ENCODE measurements at places on chromosomes 1 and 21.

DNA sequence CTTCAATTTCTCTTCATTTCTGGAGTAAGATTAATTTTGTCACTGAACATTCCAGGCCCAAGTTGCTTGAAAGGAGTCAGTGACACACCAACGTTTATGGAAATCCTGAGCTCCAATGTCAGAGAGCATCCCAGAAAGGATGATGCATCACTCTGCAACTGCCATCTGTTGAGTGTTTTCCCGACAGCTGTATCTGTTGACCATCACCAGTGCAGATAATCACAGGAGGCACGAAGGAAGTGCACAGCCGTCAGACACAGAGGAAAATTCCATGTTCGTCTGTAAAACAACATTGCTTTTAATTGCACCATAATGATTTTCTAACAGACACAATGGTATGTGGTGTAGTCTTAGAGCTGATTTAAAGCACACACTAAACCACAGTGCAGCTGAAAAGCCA lies 376.7 kb upstream of the ADGRL2 start:
- peak; percentile 8 for DNase-seq

GRCh38 chr1:211035821-211036380 lies 98.0 kb downstream of the KCNH1 start:
- no peak for DNase-seq

DNA sequence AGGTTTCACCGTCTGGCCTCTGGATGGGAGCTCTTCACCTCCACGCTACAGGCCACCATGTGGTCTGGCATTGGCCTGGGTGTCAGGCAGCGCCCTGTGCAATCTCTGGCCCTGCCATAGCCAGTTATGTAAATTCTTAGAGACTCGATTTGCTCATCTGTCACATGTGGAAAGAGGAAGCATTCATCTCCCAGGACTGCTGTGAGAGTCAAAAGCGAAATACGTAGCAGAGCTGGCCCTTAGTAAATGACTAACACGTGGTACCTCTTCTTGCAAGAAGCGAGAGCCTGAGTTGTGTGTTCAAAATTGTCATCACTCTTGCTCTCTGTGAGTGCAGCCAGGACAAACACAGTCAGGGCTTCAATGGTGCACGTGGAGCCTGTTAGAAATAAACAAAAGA lies 159.0 kb upstream of the BACE2 start:
- no peak for DNase-seq

DNA sequence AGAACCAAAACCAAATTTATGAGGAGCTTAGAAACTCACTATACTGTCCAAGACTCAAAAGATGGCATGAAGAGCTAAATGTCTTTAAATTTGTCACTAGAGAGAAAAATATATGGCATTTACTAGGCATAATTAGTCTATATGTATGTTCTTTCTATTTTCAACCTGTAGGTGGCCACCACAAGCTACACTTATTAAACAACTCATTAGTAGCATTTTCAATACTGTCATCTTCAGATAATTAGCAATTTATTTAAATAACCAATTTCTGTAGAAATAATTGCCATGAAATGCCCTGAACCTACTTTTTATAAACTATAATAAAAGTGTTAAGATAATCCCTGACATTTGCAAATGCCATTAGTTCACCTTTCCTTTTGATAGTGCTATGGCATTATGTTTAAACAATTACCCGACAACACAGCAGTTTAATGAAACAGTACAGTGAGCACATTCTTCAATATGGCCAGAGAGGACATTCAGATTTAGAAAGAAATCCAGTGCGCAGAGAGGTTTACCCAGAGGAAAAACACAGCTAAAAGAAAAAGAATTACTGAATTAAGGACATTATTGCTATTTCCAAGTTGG lies 522.5 kb downstream of the PTBP2 start:
- DNase-seq: peak; percentile 29

GRCh38 chr1:97136996-97137395 lies 415.4 kb downstream of the PTBP2 start:
- DNase-seq: no peak

- DNase-seq: peak; percentile 77
Measured at GRCh38 chr1:209435654-209436566, 147.6 kb upstream of the CAMK1G start.

DNA sequence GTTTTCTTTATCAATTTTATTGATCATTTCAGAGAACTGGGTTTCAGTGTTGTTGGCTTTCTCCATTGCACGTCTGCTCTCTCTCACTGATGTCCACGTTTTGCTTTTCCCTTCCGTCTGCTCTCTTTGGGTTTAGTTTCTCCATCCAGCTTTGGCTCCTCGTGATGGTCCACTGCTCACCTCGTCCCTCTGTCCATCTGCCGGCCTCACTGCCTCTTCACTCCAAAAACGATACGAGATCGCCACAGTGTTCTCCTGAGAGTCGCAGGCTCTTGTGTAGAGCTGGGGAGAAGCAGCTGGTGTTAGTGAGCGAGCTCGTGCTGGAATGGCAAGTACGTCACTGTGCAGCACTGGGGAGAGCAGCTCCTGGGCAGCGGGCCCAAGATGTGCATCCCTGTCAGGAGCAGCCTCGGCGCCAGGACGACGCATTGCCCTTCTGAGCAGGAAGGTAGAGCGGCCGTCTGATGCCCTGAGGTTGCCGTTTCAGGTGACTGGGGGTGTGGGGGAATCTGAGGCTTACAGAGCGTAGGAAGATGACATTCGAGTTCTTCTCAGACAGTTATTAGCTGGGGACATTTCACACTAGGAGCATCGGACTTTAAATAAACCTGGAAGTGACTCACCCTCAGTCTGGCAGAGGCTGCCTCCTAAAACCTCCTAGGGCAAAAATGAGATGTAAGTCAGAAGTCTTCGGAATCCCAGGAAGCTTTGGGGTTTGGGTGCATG lies 31.4 kb upstream of the PCBP3 start:
- peak; percentile 90 for DNase-seq

GRCh38 chr1:89719502-89720306 lies 86.8 kb downstream of the LRRC8C start:
- peak; percentile 22 for DNase-seq

DNA sequence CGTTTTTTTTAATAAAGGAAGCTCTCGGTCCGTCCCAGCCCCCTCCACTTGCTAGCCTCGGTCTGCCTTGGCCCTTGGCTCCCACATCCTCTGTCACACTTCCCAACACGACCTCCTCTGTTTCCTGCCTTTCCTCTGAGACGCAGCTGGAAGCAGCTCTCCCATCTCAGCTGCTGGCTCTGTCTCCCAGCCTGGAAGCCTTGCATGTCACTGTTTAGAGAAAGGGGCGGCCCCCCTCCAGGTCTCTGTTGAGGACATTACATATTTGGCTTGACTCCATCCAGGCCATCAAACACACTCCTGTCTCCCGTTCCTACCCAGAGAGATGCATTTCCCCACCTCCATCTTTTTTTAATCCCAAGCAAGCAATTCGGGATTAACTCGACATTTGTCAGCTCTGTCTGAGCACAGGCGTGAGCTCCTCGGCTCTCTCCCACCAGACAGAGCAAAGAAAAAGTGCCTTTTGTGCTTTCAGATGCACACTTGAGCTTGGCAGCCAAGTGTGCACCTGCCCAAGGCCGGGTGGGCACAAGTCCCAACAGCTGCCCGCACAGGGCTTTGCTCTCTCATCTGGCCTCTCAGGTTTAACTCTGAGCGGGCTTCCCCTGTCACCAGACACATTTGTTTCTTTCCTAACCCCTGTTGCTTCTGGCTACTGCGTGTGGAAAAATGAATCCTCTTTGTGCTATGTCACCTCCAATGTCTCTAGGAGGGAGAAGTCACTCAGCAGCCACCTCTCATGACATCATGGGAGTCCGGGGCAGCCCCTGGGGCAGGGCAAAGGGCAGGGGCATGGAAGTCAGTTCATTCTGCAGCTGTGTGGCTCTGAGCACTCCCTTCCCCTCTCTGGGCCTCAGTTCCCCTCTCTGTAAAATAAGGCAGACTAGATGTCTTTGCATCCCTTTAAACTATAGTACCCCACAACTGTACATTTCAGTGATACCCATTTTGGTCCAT lies 108.3 kb downstream of the KCND3 start:
- DNase-seq: no peak

DNA sequence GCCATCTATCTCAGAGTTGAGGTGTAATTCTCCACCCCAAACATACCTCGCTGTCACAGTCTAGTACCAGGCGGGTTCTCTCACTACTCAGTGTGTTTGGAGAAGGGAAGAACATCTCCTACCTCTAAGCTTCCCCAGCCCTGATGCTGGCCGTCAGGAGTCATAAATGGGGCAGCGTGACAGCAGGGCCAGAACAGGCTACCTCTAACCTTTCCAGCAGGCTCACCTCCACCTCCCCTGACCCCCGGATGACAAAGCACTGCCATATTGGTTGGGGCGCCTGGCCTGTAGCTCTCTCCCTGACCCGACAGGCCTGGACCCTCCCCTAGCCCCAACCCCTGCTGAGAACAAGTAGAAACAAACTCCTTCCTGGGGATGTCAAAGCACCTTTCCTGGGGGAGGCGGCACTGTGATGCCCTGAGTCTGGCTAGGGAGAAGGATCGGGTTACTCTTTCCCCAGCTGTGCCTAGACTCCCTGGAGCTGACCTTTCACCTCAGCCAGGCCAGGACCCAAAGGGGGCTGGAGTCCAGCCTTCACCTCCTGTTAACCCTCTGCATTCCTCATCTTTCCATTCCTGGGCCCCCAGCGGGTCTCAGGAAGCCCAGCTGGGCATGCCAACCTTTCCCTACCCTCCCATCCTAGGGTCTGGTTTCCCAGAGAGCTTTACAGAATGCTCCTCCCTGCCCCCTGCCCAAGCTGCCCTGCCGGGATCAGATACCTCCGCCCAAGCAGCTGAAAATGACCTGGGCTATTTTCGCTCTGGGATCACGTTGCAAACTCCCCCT lies 34.2 kb downstream of the AHDC1 start:
- no peak for DNase-seq

- DNase-seq: no peak
Measured at GRCh38 chr1:108636876-108637275, 24.0 kb downstream of the HENMT1 start.

GRCh38 chr1:109370712-109371340 lies 26.9 kb downstream of the SORT1 start:
- DNase-seq: peak; percentile 97

GRCh38 chr21:45074048-45074817 lies at the start of gene ADARB1:
Gene ADARB1, plus strand, starts transcription at chr21:45074580. Its CDS starts 97,077 bp downstream, at chr21:45171657.
- DNase-seq: peak; percentile 56

GRCh38 chr1:235670157-235670776 lies 20.7 kb upstream of the GNG4 start:
- peak; percentile 4 for DNase-seq

DNA sequence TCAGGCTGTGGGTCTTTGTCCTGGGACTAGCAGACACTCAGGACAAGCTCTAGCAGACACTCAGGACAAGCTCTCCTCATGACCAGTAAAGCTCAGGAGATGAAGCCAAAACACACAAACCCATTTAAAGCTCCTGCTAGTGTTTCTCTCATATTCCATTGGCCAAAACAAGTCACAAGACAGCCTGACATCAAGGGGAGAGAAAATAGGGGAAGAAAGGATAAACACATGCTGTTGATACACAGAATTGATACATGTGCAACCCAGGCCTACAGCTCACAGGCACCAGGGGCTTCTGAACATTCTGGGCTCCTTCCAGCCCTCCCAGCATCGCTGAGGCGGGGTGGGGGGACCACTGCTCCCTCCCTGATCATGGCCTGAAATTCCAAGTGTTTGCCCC lies 35.3 kb downstream of the ATF3 start:
- no peak for DNase-seq

GRCh38 chr1:233735847-233736246 lies 121.9 kb downstream of the KCNK1 start:
- DNase-seq: no peak

DNA sequence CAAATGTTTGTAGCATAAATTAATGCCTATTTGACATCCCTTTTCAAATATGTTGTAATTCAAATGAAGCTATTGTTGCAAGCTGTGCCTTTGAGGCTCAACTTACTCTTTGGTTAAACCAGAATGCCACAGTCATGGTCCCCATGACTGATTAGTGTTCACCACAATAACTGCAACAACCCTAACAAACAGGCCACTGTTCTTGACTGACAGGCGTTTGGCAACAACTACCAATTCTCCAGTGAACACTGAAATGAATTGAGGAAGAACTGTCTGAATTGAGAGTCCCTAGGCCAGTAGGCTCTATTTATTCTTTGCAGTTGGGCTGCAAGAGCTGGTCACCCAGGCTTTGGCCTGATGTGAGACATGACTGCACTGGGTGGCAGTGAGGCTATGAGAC lies 6.6 kb upstream of the TMEM167B start:
- DNase-seq: no peak

DNA sequence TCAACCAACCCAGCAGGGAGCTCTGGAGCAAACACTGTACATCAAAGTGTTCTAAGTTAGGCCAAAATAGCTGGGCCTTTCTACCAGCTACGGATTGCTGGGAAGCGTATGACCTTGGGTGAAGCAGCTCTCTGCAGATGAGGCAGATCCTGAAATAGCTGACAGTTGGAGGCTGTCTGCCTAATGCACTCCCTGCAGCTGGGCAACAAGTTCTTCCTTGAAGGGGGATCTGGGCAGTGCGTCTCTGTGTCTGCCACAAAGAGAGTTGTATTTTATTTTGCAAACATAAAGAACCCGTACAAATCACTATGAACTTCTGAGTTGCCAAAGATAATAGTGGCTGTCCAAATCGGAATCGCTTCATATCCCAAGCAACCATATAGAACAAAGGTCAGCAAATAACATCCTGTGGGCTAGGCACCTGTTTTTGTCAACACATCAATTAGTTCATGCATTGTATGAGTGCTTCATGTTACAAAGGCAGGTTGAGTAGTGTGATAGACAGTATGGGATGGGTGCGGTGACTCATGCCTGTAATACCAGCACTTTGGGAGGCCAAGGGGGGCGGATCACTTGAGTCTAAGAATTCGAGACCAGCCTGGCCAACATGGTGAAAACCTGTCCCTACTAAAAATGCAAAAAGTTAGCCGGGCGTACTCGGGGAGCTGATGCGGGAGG lies 29.1 kb upstream of the KLF17 start:
- DNase-seq: no peak

GRCh38 chr1:26530895-26531598 lies 1.5 kb downstream of the RPS6KA1 start:
- peak; percentile 48 for DNase-seq

GRCh38 chr1:178500091-178500770 lies 3.5 kb upstream of the CLEC20A start:
- DNase-seq: no peak

- no peak for DNase-seq
Measured at GRCh38 chr1:85661767-85662166, 46.5 kb downstream of the ZNHIT6 start.

- DNase-seq: peak; percentile 60
Measured at GRCh38 chr1:160127865-160128523, 12.4 kb downstream of the ATP1A2 start.
